ENCODE measurements at places on chromosomes 3 and 15.

- no peak for DNase-seq
These were observed 76.7 kb upstream of the P3H2 start for GRCh38 chr3:190197346-190197763.

DNA sequence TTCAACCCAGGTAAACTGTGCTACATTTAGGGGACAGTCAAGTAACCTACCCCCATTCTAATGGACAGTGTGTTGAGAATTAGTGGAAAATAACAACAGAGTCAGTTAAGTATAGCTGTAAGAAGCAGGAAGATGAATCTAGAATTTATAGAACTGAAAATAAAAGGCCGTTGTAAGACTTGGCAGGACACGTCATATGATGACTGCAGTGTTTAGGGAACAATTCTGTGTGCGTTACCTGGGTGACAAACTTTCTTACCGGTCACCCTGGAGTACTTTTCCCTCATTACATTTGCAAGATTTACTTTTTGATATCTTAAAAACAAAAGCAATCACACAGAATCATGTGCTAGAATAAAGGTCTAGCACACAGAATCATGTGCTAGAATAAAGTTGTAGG is 536.3 kb upstream of the ZNF717 start:
- DNase-seq, result no peak

- DNase-seq, result no peak
These were observed 241.0 kb downstream of the ATP8B4 start for GRCh38 chr15:49877873-49878521.

DNA sequence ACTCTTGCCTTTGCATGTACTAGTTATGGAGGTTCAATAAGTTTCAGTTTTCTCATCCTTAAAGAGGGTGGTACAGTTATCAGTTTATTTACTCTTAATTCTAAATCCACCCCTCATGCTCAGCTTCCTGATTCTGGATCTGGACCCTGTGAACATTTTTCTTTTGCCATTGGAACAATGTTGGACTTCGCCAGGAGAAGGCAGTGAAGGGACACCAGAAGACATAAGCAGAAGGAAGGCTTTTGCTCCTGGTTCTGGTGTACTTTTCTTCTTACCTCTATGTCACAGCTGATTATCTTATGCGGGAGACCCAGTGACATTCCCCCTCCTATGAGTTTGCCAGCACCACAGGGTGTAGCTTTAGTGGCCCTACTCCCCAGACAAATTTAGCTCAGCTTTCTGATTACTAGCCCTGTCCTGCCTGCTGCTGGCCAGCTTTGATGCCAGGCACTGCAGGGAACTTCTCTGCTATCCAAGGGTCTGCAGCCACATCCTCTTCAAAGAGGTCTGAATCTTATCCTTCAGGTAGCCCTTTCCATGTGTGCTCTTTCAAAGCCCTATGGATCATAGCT is 466.3 kb upstream of the EPHA3 start:
- no peak for DNase-seq

GRCh38 chr3:146139586-146140110 is 21.3 kb downstream of the PLOD2 start:
- no peak for DNase-seq

GRCh38 chr3:118527514-118528044 is 507.1 kb downstream of the IGSF11 start:
- DNase-seq, result no peak

DNA sequence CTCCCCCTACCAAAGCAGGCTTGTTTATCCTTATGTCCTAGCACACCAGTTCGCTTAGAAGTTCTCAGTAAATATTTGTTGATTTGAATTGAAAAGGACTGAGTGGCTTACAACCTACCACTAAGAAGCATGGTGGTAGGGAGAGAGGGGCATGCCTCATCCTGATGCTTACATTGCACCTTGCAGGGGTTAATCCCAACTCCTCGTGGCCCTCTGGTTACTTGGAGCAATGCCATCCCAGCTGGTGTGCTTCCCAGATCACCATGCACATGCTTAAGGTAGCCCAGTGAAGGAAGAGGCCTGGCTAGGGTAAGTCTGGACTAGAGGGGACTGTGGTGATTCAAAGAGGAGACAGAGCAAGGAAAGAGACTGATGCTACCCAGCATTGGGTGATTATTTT is 253.3 kb downstream of the CLSTN2 start:
- no peak for DNase-seq

DNA sequence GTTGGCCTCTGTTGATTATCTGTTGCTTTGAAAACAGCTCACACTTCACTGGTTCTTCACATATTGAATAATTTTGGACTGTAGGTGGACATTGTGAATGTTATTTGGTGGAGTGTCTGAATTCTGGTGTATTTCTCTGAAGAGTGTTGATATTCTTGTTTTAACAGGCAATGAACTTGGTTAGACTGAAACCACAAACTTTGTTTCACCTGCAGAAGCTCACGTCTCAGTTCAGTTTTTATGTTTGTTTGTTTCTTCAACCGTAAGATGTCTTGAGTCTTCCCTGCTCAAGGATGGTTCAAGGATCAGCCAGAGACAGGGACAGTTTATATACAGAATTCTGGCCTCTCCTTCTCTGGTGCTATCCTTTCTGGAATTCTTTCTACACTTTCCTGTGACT is 43.6 kb downstream of the C3orf20 start:
- DNase-seq, result no peak

DNA sequence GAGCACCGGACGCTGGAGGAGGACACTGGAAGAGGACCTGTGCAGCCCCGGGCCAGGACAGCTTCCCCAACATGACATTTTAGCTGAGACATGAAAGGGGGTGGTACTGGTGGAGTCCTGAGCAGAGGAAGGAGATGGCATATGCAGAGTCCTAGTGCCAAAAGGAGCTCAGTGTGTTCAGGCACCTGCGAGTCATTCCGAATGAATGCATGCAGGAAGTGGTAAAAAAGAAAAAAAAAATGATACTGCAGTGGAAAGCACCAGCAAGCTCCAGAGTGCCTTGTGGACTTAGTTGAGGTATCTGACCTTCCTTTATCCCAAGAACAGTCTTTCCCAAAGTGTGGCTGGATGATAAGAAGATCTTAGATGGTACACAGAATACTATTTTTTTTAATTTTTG is 6.6 kb upstream of the ZNF148 start:
- DNase-seq, result no peak

DNA sequence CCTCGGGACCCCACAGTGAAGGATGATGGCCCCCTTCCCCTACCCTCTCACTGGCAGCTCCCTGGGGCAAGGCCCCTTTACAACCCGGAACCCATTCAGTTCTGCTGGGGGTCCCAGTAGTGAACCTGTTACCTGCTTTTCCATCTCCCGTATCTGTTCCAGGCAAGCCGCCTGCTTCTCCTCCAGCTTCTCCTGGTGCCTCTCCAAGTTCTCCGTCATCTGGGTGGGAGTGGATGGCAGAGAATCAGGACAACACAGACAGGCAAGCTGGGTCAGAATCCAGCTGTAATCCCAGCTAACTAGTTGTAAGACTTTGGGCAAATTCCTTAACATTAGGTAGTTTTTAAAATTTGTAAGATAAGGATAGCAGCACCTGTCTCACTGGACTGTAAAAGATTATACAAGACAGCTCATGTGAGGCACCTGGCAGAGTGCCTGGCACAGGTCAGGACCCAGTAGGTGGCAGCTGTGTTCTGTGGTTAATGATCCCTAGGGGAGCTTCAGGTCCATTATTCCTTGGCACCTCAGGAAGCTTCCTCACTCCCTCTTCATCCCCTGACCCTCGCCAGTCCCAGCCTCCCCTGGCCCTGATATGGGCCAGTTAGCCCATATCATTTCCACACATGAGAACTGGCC is 6.4 kb upstream of the ANKRD63 start:
- no peak for DNase-seq

DNA sequence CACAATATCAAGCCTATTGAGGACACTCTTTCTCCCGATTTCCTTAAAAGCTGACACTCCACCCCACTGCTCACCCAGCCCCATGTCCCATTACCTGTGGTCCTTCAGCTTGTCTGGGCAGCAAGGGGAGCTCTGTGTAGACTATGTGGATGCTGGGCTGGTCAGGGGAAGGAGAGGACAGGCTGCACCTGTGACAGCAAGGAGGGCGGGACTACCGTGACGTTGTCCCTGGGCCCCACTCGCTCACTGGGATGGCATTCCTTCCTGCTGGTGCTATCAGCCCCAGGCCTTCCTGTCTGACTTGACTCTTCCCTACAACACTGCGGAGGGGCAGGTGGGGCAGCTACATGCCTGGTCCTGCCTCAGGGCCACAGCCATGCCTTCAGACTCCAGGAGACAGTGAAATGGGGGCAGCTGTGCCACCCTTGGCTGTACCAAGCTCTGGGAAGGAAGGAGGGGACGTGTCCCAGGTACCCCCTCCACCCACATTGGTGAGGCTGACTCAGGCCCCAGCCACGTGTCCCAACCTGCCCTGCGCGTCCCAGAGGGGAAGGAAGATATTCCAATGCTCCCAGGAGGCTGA is at the start of gene TMEM40:
Gene TMEM40, minus strand, starts transcription at position 163 of the 583 bp plus-strand sequence. CDS start 9,427 bp downstream, outside the sequence.
- no peak for DNase-seq

GRCh38 chr3:52636673-52637072 is 49.0 kb downstream of the PBRM1 start:
- DNase-seq, result no peak

DNA sequence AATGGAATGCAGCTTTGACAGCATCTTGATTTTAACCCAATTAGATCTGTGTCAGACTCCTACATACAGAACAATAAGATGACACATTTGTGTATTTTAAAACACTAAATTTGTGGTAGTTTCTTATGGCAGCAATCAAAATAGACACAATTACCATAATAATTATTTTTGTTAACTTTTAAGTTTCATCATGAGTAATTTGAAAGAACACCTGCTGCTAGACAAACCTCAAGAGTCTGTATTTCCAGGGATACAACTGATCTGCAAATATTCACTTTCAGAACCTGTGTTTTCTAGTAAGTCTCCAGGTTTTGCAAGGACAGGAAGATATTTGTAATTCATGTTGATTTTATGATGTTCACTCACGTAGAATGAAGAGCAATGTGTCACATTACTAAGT is 736.8 kb downstream of the DIPK2A start:
- no peak for DNase-seq

DNA sequence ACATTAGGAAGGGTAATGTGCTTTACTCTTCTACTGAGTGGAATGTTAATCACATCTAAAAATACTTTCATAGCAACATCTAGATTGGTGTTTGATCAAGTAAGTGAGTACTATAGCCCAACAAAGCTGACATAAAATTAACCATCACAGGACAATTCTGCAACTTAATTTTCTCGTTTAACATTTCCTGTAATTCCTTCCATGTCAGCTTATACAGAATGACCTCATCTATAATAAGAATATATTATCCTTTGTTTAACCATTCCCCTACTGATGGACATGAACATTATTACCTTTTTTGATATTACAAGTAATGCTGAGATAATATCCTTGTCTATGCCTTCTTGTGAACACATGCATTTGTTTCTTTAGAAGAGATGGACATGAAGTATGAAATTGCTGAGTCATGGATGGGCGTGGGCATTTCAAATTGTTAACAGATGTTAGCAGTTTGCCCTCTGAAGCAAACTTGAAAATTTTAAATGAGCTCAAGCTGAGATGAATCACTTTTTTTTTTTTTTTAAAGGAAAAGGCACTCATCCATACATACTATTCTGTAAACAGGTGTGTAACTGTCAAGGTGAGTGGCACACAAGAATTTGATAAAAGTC is 85.1 kb downstream of the OXNAD1 start:
- no peak for DNase-seq

DNA sequence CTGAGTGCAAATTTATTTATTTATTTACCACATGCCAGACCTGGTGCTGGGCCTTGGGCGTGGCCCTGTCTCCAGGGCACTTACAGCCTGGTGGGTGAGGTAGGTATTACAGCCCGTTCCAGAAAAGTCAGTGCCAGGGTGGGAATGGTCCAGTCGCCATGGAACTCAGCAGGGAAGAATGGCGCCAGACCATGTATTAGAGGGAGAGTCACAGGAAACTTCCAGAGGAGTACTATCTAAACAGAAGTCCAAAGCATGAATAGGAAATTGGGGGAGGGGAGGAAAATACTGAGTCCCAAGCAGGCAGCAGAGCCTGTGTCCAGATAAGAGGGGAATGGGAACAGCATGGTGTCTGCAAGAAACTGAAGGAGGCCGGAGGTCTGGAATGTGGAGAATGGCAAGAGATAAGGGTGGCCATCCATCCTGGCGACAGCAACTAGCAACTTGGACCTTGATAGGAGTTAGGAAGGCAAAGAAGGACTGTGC is 27.0 kb downstream of the SH3BP5 start:
- no peak for DNase-seq

DNA sequence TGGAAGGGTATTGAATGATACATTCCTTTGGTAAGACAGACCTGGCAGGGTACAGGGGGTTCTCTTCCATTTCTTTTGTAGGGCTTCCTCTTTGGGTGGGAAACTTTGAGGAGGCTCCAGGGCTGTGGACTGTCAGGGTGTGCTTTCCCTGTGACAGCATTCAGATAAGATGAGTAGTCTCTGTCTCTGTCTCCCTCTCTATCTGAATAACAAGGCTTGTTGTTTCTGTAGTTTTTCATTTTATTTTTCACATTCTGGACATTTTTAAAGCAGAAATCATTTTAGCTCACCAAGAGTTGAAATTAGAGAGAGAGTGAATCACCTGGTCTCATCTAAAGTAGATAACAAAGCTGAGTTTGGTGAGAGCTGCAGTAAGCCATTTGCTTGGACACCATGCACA is 100.8 kb upstream of the TPM1 start:
- no peak for DNase-seq

DNA sequence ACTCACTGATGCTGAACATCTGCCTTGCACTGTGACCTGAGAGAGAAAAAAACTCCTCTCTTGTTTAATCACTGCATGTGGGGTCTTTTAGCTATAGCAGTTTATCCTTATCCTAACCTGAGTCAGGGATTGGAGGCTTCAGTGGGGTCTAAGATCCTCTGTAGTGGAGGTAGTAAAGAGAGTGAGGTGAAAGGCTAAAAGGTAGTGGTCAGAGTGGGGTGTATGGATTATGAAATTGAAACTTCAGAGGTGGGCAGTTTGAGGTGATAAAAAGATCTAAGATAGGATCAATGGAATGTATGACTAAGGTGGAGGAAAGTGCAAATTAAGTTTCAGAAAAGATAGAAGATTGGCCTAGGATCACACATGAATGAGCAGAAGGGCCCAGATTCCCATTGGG is 36.5 kb downstream of the DET1 start:
- no peak for DNase-seq

DNA sequence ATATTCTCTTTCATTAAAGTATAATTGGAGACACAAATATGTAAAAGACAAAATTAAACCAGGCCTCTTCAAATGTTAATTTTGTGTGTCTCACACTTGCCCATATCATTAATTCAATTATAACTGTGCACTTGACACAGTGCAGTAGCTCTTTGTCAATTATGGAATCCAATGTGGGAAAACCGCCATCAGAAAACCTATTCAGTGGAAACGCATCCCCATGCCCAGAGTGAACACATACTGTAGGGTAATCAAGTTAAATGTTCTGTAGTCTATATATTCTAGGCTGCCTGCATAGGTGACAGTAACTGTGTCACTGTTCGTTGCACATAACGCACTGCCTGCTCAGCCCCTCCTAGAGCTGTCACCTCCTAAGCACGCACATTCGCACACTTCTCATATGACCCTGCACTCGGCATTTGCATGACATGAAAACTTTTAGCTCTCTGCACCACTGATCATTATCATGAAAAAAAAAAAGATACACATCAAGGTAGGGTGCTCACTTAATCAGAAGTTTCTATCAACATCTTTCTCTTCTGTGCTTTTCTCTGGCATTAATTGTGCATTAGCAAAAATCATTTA is 63.2 kb downstream of the MEIS2 start:
- DNase-seq, result no peak
